Hematopoietic multipotent progenitor cell treated with erythropoietin and hydrocortisone succinate and interleukin-3 and kit ligand, for 15 days (in vitro differentiated cells): ENCODE measurements at places on chromosomes 1 and 21.
A peak's percentile ranks its signal among the peaks of the same experiment; 100 is the strongest.

GRCh38 chr1:6268415-6268814, 7.5 kb upstream of the GPR153 start:
- DNase-seq, result no peak

DNA sequence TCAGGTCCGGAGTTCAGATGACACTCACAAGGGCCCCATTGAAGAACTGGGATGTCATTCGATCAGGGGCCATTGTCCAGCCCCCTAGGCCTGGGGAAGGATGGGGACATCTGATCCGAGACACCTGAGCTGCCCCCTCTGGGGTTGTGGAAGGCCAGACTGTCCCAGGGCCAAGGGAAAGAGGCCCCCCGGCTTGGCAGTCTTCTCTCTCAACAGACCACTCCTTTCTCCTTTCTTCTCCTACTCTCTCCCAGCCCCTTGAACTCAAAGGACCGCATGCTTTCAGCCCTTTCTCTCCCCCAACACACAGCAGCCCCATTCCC, 1.1 kb downstream of the S100A1 start:
- DNase-seq, result no peak

- no peak for DNase-seq
These were observed 47.5 kb downstream of the ZNF697 start for GRCh38 chr1:119600561-119600960.

GRCh38 chr1:175757381-175758015, 14.1 kb upstream of the TNR start:
- DNase-seq, result peak; percentile 22

DNA sequence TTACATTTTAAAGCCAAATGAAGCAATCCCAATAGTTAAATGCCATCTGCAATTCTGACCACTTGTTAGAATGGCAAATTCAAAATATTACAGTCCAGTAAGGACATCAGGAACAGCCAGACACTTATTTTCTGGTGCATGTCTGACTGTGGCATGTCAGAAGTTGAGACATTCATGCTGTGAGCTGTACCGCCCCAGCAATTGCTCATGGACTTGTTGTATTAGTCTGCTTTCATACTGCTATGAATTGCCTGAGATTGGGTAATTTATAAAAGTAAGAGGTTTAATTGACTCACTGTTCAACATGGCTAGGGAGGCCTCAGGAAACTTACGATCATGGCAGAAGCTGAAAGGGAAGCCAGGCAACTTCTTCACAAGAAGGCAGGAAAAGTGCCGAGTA, 19.1 kb downstream of the DDAH1 start:
- DNase-seq, result no peak

- no peak for DNase-seq
These were observed 64.7 kb downstream of the SCCPDH start for GRCh38 chr1:246788895-246789338.

GRCh38 chr1:22444856-22445255, 6.8 kb upstream of the ZBTB40 start:
- DNase-seq, result no peak

DNA sequence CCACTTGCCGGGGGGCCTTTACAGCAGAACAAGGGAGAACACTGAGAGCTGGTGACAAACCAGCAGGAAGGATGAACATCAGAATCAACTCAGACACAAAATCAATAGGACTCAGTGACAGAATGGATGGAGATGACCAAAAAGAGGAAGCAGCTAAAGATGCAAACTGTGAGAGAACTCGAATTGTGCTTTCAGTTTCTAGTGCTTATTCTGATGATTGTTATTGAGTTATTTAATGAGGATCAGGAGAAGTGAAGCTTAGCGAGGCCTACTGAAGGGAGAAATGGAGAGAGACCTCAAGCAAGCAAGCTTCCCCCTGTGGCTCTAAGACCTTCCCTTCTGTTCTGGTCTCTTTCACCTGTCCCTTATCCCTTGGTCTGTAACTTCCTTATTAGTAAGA, 30.3 kb upstream of the TMEM125 start:
- DNase-seq, result no peak

DNA sequence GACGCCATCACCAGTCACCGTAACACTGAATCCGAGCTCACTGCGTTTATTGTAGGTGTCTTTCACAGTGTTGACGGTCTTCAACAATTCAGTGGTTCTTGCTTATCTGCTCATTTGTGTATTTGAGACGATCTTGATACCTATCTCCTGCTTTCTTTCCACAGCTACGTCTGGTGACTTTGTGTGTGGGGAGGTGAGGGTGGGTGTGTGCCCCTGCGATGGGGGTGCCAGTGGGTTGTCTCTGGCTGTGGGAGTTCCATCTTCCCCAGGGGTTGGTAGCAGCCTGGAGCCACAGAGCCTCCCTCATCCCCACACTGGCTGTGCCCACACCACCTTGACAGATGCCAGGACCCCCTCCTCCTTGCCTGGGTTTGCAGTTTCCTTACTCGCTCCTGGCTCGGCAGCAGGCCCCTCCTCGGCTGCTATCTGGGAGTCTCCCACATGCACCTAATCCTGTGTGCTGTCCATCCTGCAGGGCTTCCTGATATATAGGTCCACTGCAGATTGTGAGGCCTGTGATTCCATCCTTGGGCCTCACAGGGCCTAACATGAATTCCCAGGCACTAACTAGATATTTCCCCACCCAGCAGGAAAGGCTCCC, 6.3 kb upstream of the PARP1 start:
- DNase-seq, result no peak

- no peak for DNase-seq
These were observed 10.0 kb downstream of the KLF18 start for GRCh38 chr1:44131411-44131810.

DNA sequence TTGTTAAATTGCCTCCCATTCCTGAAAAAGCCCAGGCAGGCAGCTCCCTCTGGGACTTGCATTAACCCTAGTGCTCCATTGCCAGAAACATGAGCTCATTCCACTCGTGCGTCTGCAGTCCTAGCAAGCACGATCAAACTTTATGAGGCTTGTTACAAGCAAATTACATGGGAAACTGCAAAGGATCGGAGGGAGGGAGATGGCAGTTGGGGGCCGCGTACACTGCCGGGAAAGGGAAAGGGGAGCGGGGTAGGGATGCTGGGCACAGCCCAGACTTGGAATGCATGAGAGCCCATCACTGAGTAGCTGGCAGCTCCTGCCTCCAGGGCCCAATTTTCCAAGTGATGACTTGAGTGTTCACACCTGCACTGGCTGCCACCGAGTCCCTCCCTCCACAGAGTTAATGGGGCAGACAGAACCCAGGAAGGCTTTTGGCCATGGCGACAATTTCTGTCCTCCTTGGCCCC, 169.9 kb downstream of the BRINP2 start:
- DNase-seq, result no peak

DNA sequence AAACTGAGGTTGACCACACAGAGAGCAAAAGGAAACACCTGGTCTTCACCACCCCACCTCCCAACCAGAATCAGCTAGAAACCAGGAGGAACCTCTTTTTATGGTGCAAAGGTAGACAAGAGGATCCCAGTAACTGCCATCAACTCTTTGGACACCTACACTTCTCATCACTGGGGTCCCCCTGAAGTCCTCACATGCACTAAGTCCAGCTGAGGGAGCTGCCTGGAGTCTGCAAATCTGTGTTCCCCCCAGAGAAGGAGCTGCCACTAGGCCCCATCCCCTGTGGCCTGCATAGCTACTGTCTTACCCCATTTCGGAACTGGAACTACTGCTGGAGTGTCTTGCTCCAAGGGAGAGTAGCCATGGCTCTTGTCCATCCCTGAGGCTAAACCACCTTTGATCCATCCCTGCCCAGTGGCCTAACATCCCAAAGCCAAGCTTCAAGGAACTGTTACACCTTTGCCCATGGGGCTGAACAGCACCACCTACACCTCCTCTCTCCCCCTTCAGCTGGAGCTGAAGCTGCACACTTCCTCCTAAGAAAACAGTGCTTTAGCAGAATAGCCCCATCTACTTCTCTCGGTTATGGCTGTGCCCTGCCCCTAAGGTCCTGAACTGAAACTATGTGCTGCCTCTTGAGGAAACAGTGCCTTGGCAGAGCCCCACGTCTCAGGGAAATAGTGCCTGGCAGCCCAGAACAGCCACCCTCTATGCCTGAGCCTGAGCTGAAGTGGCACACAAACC, 85.4 kb upstream of the CD53 start:
- DNase-seq, result no peak

DNA sequence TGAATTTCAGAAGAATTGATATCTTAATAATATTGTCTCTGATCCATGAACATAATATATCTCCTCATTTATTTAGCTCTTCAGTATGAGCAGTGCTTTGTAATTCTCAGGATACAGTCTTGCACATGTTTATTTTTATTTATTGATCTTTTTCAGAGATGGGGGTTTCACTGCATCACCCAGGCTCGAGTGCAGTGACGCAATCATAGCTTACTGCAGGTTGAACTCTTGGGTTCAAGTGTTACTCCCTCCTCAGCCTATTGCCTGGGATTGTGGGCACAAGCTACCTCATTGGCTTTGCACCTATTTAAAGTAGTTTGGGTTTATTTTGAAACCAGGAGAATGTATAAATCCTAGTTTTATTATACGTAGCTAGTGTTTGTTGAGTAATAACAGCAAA, 4.7 kb downstream of the RPS6KC1 start:
- DNase-seq, result no peak

DNA sequence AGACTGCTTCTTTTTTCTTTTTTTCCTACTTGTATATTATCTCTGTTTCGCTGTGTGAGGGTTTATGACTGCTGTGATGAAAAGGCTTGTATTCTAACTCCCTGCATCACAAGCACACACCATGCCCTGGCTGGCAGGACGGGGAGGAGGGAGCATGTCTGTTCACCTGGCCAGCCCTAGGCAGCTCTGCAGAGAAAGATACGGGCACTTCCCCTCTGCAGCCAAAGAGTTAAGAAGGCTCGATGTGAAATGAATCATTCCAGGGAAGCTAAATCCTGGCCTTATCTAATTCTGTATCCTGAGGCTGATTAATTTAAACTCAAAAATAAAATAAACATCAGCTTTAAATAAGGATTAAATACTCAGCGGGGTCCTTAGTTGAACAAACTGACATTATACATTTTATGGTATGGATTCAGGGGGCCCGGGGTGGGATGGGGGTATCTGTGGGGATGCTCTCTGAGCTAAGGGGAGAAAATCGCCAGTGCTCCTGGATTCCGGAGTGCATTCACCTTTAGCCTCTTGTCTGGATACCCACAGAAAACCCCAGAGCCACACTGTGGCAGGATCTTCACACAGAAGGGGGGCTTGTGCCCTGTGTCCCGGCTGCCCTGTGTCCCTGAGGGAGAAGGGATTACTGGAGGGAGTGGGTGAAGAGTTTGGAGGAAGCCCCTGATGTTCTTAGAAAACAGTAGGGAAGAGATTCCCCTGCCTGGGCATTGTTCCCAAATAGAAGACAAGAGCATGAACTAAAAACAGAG, 321.5 kb downstream of the NPHP4 start:
- DNase-seq, result no peak

DNA sequence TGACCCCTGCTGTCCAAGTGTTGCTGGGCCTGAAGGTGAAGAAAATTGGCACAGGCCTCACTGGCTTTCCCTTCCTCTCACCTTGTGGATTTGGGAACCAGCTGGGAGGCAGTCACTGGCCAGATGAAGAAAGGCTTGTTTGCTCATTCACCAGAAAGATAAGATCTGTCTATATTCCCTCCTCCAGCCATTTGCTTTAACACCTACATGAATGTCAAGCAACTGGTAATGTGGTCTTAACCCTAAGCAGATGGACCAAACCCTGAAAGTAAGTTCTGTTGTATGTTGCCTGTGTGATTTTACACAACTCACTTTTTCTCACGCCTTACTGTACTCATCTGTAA, 10.3 kb upstream of the SRRM1 start:
- no peak for DNase-seq

DNA sequence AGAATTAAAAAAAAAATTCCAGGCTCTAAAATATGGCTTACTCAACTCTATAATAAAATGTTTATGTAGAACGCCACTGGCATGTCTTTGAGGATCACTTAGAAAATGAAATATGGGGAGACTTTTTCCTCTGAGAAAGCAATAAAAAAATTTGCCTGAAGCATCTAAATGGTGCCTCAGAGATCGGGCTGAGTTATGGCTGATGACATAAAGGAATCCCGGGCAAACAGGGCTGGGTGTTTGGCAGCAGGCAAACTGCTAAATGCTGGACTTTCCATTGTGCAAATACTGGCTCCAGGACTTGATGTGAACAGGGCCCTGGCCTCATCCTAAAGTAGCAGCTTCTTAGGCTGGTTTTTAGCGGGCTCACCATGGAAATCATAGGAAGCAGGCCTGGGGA, 44.5 kb upstream of the C1orf87 start:
- no peak for DNase-seq

DNA sequence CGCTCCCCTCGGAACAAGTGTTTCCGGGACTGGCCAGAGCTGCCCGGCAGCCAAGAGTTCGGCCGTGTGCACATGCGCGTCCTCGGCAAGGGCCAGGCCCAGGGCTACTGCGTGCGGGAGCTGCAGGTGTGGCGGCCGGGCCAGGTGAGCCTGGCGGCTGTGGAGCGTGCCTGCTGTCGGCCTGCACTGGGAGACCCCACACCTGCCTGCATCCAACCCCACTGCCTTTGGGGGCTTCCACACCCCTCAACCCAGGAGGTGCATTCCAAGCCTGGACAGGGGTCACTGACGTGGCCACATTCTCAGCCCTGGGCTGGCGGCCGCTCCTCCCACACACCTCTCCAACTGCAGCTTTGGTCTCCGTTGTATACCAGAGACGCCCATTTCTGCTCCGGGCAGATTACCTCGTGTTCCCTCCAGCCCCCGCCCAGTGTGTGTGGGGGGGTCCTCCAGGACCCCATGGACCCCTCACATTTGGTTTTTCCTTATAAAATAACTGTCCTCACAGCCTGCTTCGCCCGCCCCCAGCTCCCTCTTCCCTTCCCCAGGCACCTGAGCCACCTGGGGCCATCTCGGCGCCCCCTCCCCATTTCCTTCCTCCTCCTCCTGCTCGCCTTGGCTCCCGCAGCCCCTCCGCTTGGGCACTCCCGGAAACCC, 6.1 kb downstream of the RNF223 start:
- no peak for DNase-seq

GRCh38 chr1:12124693-12125421, 41.9 kb upstream of the TNFRSF1B start:
- peak; percentile 75 for DNase-seq

GRCh38 chr1:87575528-87575927, 246.8 kb downstream of the LMO4 start:
- DNase-seq, result no peak

- DNase-seq, result no peak
These were observed 371.7 kb downstream of the PTPRC start for GRCh38 chr1:199010492-199010891.

DNA sequence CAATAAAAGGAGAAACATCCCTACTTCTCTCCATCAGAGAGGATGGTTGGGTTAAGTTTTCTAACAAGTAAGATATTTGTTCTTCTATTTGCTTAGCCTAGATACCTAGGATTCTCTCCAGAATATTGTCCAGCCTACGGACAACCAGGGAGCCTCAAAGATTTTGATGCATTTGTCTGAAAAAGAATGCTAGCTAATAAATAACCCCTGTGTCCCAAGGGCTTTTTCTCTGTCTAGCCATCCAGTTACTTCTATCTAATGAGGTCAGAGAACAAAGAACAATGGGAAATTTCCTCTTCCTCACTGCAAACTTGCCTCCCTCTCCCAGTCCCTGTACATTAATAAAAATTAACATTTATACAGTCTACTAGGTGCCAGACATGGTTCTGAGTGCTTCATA, 810 bp downstream of the RGS5 start:
- DNase-seq, result no peak

GRCh38 chr1:115445090-115445489, 107.0 kb upstream of the NGF start:
- DNase-seq, result no peak

- no peak for DNase-seq
These were observed 79.5 kb downstream of the NUF2 start for GRCh38 chr1:163401211-163401610.
